ENCODE measurements at places on chromosomes 7 and 10. TPM values are rescaled to one million over a fixed set of nuclear protein-coding genes. Genes with fewer than 3 reads are reported as not detected.

Gene KLLN
- 0.27 TPM for total RNA-seq

Gene SPDYE2B
- total RNA-seq = not detected

Gene PLAC9
- 45.2 TPM for total RNA-seq

Gene GNAT3
- total RNA-seq = not detected

Gene NRP1
- total RNA-seq = 175 TPM

- DNase-seq = no peak
Observed at GRCh38 chr10:110556969-110557601, 10.4 kb upstream of the SMC3 start.

DNA sequence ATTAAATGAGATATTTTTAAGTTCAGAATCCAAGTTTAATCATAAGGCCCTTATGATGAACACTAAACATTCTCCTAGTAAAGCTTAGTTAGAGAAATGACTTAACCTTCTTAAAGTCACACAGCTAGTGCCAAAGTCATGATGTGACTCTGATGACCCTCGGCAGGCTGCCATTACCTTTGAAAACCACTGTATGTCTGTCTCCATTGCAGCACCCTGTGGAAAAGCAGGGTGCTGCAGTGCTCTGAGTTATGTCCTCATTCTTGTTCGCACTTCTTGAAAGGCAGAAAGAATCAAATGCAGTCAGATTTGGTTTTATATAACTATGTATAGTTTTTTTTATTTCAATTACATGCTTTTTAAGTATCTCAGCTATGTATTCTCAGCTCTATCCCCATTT lies 105.0 kb downstream of the PHTF2 start:
- DNase-seq = no peak

DNA sequence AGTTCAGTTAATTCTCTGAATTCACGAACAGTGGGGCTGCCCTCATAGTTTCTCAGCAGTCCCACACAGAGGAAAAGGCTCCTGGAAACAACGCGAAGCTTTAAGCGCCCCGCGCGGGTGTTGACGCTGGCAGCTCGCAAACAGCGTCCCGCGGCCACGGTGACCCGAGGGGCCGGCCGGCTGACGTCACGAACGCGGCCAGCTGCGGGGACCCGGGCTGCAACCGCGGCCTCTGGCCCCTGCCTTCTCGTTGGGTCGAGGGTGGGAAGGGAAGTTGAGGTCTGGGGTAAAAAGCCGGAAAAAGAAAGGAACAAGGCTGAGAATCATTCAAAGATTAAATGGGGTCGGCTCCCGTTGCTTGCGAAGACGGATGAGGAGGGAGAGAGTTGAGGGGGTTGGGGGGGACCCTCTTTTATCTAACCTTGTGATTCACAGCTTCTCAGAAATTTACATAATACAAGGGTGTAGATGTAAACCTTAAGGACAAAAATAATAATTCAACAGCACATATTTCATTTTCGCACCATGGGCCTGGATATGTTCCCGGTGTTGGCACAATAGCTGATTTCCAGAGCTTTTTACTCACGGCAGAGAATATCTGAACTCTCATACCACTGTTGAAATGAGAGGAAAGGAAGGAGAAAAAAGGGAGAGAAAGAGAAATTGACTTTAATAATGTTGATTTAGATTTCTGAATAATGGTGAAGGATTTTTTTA lies 7.3 kb upstream of the FEZF1 start:
- DNase-seq = no peak

GRCh38 chr10:125062227-125062913 lies 98.0 kb downstream of the CTBP2 start:
- DNase-seq = no peak

- no peak for DNase-seq
Observed at GRCh38 chr7:3154881-3155494, 111.3 kb upstream of the CARD11 start.

DNA sequence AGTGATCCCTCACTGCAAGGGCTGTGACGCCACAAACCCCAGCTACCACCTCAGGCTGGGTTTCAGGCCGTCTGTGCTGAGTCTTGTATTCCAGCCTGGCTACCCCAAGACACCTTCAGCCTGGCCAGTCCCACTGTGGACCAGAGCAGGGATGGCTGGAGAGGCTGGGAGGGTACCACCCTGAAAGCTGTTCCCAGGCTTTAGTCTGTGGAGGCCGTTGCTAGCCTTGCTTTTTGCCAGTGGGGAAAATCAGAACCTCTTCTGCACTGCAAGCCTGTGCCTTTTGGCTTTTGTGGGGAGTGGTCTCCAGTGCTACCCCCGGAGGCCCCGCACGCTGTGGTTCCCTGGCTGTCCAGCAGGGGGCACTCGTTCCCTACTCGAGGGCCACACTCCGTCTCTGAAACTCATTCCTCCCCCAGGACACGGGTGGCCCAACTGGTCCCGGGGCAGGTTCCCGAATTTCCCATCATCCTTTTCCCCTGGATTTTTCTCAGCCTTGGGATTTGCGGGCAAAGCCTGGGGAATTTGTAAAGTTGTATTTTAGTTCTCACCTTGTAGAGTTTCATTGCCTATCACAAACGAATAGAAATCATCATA lies 128.4 kb upstream of the BTBD16 start:
- no peak for DNase-seq

DNA sequence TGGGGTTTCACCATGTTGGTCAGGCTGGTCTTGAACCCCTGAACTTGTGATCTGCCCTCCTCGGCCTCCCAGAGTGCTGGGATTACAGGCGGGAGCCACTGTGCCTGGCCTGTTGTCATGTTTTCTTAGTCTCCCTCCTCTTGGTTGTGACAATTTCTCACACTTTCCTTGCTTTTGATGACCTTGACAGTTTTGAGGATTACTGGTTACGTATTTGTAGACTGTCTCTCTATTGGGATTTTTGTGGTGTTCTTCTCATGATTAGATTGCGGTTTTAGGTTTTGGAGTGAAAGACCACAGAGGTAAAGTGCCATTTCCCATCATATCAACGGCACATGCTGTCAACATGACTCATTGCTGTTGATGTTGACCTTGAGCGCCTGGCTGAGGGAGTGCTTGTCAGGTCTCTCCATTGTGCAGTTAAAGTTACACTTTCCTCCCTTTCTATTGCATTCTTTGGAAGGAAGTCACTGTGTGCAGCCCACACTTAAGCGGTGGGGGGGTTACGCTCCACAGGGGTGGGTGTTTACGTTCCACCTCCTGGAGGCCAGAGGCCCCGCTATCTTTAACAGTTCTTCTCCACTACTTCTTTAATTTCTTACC lies 10.8 kb downstream of the NEURL1 start:
- DNase-seq = no peak

DNA sequence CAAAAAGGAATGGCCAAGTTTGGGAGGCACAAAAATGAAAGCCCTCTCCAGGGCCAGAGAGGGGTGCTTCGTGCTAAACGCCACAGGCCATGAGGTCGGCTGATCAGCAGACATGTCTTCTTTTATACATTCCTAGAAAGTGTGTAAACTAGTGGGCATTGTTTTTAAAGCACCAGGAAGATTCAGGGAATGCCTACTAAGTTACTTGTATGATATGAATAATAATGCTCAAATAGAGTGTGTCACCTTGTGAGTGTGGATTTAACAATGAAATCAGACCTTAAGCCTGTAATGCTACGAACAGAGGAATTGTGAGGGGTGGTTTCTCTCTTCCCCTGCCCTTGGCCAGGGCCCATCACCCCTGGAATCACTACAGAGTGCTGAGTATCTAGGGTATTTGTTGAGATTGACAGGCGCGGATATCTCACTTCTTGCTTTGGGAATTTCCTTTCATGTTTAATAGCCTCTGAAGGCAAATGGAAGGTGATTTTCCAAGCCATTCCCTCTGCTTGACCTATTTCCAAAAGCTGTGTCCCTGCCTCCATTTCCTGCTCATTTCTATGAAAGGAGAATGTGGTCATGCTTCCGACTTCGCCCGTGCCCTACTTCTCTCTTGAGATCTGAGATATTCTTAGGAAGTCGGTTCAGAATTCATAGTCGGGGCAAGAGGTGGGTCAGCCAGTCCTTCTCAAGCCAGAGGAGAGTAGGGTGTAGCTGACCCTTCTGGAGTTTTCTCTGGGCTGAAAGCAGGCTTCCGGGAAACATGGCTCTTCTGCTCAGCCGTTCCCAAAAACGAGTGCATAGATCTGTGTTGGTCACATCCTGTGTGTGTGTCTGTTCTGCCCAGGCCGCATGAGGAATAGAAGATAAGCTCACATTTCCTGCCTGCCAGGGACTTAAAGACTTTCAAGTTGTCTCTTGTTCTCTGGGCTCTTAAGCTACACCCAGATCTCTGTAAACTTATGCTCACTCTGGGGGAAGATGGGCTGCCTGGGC lies 167.8 kb upstream of the ITGB1 start:
- DNase-seq = no peak

- DNase-seq = no peak
Observed at GRCh38 chr7:23709081-23709750, 803 bp upstream of the STK31 start.

- DNase-seq = no peak
Observed at GRCh38 chr10:1163204-1163660, 107.0 kb downstream of the WDR37 start.

GRCh38 chr7:103888603-103889153 lies 100.8 kb downstream of the RELN start:
- no peak for DNase-seq

GRCh38 chr10:80197972-80198916 lies 7.1 kb downstream of the ANXA11 start:
- DNase-seq = no peak

- no peak for DNase-seq
Observed at GRCh38 chr7:131021460-131021859, 287.5 kb upstream of the KLF14 start.

DNA sequence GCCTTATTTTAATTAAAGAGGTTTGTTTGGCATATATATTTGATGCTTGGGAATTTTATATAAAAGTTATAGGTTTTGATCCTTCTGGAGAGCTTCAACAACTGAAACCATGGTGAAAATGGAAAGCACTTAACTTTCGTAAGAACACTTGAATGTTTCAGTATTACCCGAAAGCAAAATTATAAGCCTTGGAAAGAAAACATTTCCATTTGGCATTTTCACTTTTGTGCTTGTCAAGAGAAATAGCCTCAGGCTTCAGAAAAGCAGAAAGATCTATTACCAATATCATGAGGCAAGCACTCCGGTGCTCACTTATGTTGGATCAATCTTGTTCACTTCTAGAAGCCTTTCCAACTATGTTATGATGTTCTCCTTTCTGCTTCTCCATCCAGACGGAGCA lies 256.0 kb downstream of the TRIL start:
- DNase-seq = no peak

DNA sequence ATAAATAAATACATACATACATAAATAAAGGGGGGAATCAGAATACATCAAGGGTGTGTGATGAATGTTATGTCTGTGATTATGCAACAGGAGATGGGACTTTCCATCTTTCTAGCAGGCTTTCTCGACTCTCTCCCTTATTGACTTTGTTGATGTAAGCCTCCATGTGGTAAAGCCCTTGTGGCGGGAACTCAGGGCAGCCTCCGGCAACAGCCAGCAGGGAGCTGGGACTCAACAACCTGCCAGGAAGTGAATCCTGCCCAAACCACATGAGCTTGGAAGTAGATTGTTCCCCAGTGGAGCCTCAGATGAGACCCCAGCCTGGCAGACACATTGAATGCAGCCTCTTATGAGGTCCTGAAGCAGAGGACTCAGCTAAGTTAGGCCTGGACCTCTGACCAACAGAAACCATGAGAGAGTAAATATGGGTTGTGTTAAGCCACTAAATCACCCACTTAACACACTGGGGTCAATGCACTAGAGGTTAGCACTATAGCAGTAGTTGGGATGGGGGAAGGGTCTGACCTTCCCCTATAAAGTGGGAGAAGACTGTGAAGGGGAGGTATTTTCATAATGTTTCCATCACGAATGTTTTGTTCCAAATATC lies 104.0 kb downstream of the JCAD start:
- no peak for DNase-seq

DNA sequence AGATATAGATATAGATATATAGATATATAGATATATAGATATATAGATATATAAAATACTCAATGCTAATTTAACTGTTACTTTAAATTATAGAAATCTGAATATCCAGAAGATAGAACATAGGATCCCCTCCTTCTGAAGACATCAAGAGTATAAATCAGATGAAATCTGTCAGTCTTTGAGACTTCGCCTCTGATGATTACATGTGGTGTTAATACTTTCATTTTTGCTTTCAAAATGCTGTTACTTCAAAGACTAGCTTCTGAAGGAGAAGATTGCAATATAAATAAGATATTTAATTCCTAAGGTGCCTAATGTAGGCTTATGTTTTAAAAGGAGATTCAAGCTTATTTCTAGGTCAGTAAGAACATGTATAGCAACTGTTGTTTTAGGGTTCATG lies 180.4 kb downstream of the TSPAN12 start:
- DNase-seq = no peak

- DNase-seq = no peak
Observed at GRCh38 chr7:130324306-130324943, 20.2 kb upstream of the CPA5 start.

- no peak for DNase-seq
Observed at GRCh38 chr10:25483999-25484398, 309.2 kb downstream of the GPR158 start.

DNA sequence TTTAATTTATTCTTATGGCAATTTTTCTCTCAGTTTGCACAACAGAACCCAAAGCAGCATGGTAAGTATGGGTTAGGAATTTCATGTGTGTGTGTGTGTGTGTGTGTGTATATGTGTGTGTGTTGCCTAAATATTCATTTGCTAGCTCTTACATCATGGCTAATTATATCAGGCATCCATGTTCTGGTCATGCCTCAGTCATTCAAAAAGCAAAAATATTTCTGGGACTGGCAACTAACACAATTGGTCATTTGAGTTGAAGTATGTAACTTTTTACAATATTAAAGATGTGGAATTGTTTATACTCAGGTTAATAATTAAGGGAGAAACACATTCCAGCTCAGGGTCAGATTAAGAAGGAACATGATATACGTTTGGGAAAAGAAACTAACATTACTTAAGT lies 67.6 kb upstream of the PHYHIPL start:
- DNase-seq = no peak

DNA sequence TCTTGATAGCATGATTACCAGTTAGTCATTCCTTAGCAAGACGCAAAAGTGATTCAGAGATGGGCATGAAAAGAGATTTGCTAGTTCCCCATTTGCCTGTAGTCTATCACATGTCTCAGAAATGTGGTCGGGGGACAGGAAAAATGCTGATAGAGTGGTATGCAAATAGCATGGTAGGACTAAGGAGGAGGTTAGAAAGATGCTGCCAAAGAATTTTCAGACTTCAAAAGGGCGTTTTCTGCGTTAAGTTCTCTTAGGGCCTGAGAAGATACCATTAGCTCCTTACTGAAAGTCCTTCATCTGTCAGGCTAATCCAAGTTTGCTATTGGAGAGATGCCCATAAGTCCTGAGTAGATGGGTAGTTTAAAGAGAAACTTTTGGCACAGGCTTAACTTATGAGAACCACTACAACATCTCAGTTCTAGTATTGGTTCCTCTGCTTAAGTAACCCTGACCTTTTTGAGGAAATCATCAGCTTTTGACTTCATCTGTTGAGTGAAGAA lies 2.7 kb downstream of the CALD1 start:
- DNase-seq = no peak

Data from Right ventricle myocardium inferior (tissue), 1 donor.